ENCODE measurements at places on chromosomes 13 and 19. TPM values are rescaled to one million over a fixed set of nuclear protein-coding genes. Genes with fewer than 3 reads are reported as not detected.

Gene DMKN
- 341 TPM for total RNA-seq

Gene ZNF729
- total RNA-seq: not detected

DNA sequence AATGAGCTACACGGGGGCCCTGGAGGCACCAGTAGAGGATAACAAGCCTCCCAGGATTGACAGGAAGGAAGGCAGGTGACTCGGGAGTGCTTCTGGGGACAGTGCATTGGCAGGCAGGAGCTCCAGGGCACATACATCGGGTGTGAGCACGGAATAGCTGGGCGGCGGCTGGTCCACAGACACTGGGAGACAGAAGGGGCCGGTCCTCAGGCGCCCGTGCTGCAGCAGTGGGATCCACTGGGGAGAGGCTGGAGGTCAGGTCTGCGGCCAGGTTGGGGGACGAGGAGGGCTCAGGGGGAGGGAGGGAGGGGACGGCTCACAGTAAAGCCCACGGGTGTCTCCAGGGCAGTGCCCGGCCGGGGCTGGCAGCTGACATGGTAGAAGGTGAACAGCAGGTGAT is 2.1 kb upstream of the ANGPTL8 start:
- no peaks in the 10 kb centered on the region for H3K27me3 ChIP-seq
- H3K36me3 ChIP-seq: peaks cover 4% of the 10 kb centered on the region
- H3K27ac ChIP-seq: no peak overlapping the region
- DNase-seq: no peak

- H3K4me3 ChIP-seq: no peak overlapping the region
- no peak for DNase-seq
- no peaks in the 10 kb centered on the region for H3K36me3 ChIP-seq
- no peaks in the 10 kb centered on the region for H3K27me3 ChIP-seq
- no peak overlapping the region for H3K27ac ChIP-seq
- H3K4me1 ChIP-seq: no peaks in the 10 kb centered on the region
These were observed 194.6 kb upstream of the DACH1 start for GRCh38 chr13:72061613-72062012.

- H3K27ac ChIP-seq: peak overlapping the region; percentile 90
- no peak for DNase-seq
- no peaks in the 10 kb centered on the region for H3K4me1 ChIP-seq
These were observed 534 bp downstream of the CAB39L start for GRCh38 chr13:49443357-49443703.

Gene DOCK9
- total RNA-seq: 219 TPM

DNA sequence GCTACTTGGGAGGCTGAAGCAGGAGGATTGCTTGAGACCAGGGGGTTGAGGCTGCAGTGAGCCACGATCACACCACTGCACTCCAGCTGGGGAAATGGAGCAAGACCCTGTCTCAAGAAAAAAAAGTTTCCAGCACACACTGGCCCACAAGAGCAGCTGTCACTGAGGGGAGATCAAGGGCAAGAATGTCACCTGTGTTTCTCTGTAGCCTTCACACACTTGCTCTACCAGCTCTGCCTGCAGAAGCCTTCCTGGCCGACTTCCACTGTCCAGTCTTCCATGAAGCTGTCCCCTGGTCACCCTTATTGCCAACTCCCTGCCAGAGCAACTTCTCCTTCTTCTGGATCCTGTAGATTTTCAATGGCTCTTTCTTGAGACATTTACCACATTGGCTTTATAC is 158.0 kb downstream of the KCTD15 start:
- H3K4me3 ChIP-seq: no peak overlapping the region
- no peaks in the 10 kb centered on the region for H3K4me1 ChIP-seq
- H3K36me3 ChIP-seq: no peaks in the 10 kb centered on the region

DNA sequence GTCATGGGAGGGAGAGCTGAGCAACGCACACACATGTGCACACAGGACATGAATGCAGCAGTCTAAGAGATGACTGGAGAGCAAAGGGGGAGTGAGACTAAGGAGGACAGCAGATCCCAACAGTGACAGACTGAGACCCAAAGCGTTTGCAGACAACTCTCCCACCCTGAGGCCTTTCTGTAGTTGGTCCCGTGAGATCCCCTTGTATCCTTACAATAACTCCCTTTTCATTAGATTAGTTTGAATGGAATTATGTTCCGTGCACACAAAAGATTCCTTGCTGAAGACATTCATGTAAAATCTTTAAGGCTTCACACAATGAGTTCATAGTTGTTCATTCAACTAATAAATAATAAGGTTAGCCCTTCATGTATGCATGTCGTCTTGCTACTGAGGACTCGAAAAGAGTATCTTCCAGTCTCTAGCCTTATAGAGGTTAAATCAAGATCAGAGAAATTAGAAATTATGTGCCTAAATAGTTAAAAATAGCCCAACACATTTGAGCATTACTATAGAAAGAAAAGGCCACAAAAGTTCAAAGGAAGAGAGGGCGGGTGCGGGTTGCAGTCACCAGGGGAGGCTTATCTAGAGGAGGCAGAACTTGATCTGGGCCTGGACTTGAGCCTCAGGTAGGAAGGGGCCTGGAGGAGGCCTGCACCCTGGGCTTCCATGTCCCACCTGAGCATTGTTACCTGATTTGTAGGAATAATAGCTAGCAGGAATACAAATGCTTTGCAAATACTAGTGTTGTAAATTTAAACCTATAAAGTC is 3.1 kb upstream of the GTF3A start:
- DNase-seq: no peak
- H3K36me3 ChIP-seq: no peaks in the 10 kb centered on the region
- no peaks in the 10 kb centered on the region for H3K27me3 ChIP-seq
- no peak overlapping the region for H3K4me3 ChIP-seq
- H3K4me1 ChIP-seq: peaks cover 5% of the 10 kb centered on the region

DNA sequence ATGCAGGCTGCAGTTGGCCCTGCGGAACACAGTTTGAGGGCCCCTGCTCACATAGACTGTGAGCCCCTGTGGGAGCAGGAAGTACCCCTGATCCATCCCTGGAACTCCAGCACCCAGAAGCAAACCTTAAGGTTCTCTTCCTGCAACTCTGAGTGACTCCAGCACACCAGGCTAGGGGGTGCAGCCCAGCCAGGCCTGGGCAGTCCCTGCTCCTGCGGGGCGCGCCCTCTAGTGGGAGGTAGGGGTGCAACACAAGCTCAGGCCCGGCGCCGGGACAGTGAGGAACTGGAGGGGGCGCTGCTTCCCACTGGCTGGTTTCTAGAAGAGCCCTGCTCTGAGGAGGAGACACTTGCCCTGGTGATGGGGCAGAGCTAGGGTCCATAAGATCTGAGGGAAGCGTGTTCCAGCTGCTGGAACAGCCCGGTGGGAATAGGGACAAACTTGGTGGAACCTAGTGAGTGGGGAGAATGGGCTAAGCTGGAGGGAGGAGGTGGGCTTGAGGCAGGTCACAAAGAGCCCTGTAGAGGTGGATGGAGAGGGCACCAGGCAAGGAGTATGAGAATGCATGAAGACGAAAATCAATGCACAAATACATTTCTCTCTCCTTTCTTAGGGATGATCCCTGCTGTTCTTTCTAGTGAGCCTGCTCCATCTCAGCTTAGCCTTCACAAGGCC is 5.0 kb downstream of the ZSCAN5A start:
- no peaks in the 10 kb centered on the region for H3K27me3 ChIP-seq
- peak; percentile 49 for DNase-seq
- H3K4me3 ChIP-seq: no peak overlapping the region
- H3K36me3 ChIP-seq: no peaks in the 10 kb centered on the region

- H3K27me3 ChIP-seq: no peaks in the 10 kb centered on the region
- no peak for DNase-seq
- no peak overlapping the region for H3K4me3 ChIP-seq
- H3K27ac ChIP-seq: no peak overlapping the region
- no peaks in the 10 kb centered on the region for H3K36me3 ChIP-seq
- no peaks in the 10 kb centered on the region for H3K4me1 ChIP-seq
These were observed 1.9 kb downstream of the BTBD2 start for GRCh38 chr19:2013683-2013961.

GRCh38 chr13:49206641-49207040 is 13.5 kb upstream of the MLNR start:
- H3K27me3 ChIP-seq: no peaks in the 10 kb centered on the region
- no peaks in the 10 kb centered on the region for H3K4me1 ChIP-seq
- 0 out of 2 replicates have a peak, but pooled peaks cover 1% of the 10 kb centered on the region for H3K36me3 ChIP-seq
- DNase-seq: no peak
- no peak overlapping the region for H3K27ac ChIP-seq
- H3K4me3 ChIP-seq: no peak overlapping the region

- peak overlapping the region; percentile 88 for H3K27ac ChIP-seq
- peak; percentile 87 for DNase-seq
- peaks cover 73% of the 10 kb centered on the region for H3K4me1 ChIP-seq
- H3K27me3 ChIP-seq: no peaks in the 10 kb centered on the region
- H3K4me3 ChIP-seq: no peak overlapping the region
These were observed 55.0 kb downstream of the LRCH1 start for GRCh38 chr13:46607768-46608564.

GRCh38 chr19:38228005-38228377 is 4.0 kb upstream of the DPF1 start:
- no peaks in the 10 kb centered on the region for H3K27me3 ChIP-seq
- H3K27ac ChIP-seq: no peak overlapping the region
- H3K4me3 ChIP-seq: no peak overlapping the region
- H3K36me3 ChIP-seq: no peaks in the 10 kb centered on the region

Gene LIPE
- total RNA-seq: 20.0 TPM

DNA sequence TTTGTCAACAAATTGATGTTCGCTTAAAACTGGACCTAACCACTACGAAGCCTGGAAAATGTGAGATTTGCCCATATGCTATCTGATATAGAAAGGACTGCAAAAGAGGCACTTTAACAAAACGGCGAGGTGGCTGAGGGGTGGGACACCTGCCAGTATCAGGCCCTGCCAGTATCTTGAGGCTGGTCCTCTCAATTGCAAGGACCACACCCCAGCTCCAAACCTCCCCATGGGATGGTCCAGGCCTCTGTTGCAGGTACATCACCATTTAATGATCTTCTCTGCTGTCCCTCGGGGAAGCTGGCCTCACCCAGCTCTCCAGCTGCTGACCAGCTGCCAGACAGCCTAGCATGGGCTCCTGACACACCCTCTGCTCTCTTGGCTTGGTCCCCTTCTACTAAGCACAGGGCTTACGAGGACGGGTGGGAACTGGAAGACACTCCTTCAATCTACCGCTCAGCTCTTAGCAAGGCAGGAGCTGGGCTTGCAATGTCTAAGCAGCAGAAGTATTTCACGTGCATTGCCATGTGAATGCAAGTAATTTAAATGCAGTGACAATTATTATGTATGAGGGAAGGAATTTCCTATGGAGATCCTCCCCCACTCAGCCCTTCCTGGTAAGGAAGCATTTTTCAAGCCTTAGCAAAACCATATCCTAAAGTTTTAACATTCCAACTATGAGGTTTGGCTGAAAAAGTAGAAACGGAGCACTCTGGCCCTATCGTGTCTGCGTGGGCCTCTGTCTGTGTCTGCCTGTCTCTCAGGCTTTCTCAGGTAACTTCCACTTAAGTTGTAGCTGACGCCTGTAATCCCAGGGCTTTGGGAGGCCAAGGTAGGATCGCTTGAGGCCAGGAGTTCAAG is 63.9 kb downstream of the LATS2 start:
- peaks cover 12% of the 10 kb centered on the region for H3K4me1 ChIP-seq
- peak overlapping the region; percentile 48 for H3K27ac ChIP-seq
- H3K4me3 ChIP-seq: no peak overlapping the region
- H3K36me3 ChIP-seq: peaks cover 5% of the 10 kb centered on the region
- no peak for DNase-seq

Data from Caco-2 (cell line).